ENCODE measurements at places on chromosomes 1 and 21.

GRCh38 chr1:32767156-32767555 is 50.0 kb downstream of the YARS1 start:
- no peak for DNase-seq

GRCh38 chr1:24202987-24203386 is 15.9 kb upstream of the IFNLR1 start:
- no peak for DNase-seq

DNA sequence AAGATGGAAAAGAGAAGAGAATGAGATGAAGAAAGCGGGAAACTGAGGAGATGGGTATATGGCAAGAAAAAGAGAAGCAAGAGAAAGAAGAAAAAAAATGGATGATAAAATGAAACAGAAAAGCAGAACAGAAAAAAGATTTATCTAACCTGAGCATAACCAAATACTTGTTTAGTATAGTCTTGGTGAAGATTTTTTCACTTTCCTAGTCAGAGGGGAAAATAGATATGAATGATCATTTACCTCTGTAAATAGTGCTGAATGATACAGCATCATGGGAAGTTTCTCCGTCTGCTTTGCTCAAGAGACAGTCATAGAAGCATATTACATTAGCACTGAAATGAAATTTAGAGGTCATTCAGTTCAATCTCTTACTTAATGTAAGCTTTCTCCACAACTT is 36.1 kb upstream of the PLPPR4 start:
- DNase-seq = no peak

DNA sequence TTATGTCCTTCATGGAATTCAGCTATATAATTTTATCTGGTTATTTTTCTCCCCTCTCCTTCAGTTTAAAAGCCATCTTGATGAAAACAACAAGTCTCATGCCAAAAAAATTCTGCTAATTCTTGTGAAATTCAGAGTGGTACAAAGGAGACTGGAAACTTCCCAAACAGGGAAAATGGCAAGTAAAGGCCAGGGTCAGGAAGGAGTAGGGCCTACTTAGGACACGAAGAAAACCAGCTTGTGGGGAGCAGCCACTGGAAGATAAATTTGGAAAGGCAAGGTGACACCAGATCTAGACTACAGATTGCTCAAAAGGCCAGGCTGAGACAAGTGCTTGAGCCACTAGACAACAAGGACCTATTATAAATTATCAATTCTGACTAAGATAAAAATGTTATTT is 6.4 kb downstream of the TSTD1 start:
- DNase-seq = no peak

DNA sequence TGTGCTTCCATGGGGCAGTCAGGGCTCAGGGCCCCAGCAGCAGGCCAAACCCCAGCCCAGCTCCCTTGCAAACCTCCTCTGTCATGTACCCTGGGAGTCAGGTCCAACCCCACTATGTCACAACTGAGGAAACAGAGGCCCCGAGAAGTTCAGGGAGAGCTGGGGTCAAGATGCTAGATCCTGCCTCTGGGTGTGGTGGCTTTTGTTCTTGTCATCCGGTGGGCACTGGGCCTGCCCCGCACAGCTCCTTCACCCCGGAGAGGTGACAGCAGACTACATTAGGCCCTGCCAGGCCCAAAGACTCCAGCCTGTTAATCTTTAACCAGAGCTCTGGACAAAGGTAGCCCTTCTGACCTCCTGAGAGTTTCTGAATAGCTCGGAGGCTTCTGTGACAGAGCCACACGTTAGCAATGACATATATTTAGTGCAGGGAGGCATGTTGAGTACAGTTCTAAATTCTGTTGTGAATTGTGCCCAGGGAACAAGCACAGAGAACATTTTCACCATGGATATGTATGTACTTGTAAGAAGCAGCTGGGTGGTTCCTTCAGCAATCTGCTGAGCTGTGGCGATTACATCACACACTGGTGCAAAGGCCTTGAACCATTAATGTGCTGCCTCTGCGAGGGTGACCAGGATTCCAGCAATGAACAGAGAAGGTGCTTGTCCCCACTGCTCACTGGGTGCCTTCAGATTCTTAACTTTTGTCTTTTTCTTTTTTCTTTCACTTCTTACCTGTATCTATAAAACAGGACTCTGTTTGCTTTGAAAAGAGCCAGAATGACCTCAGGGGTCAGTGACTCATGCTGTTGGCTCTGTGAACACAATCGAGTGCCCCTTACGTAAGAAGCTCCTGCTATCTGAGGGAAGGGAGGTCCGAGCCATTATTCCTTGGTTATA is 102.8 kb downstream of the RHOU start:
- no peak for DNase-seq

- DNase-seq = no peak
Measured at GRCh38 chr1:184068354-184068753, 16.8 kb downstream of the TSEN15 start.

DNA sequence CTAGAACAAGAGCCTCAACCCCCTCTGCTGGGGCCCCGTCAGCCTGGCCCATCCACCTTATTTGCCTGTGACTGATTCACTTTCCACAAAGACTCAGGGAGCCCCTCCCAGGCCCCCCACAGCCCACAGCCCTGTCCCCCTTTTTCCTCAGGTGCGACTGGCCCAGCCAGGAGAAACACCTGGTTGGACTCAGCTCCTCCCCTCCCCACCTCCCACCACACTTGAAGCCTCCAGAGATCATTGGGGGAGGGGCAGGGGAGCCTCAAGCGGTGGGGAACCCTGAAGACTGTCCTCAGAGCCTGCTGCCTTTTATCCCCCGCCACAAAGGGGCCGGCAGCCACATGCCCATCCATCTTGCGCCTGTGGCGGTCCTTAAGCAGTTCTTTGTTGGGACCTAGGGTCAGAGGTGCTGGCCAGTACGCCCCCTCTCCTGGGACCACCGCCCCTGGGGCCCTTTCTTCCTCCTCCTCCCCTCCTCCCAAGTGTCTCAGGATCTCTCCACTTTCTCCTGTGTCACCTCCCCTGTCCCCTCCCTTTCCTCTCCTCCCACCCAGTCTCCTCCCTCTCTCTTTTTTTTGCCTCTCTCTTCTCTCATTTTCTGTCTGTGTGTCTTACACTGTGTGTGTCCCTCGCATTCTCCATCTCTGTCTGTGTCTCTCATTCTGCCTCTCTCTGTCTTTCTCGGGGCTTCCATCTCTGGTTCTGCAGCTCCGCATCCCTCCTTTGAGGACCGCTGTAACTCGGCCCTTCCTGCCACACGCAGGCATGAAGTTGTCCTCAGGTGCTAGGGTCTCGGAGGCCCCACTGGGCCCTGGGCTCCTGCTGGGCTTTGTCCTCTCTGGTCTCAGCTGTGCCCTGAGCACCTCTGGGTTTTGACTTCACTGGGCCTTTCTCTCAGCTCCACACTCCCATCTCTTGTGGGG is 12.2 kb downstream of the CRABP2 start:
- DNase-seq = no peak

- DNase-seq = no peak
Measured at GRCh38 chr1:99207216-99207615, 57.1 kb upstream of the PLPPR4 start.

GRCh38 chr1:94325377-94326302 is 88.3 kb upstream of the ARHGAP29 start:
- DNase-seq = no peak

DNA sequence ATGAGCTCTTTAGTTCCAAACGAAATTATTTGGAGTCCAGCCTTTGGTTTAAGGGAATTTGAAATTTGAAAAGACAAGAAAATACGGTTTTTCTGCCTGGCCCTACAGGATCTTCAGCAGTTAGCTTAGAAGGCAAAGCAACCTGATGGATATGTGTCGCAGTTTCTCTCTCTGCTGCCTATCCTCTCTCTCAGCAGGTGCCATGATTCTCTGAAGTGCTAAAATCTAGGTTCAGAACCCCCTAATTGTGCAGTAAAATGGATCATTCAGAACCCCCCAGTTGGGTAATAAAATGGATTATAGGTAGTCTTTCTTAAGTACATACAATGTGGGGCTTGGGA is 446 bp upstream of the DEPDC1 start:
- DNase-seq = no peak

DNA sequence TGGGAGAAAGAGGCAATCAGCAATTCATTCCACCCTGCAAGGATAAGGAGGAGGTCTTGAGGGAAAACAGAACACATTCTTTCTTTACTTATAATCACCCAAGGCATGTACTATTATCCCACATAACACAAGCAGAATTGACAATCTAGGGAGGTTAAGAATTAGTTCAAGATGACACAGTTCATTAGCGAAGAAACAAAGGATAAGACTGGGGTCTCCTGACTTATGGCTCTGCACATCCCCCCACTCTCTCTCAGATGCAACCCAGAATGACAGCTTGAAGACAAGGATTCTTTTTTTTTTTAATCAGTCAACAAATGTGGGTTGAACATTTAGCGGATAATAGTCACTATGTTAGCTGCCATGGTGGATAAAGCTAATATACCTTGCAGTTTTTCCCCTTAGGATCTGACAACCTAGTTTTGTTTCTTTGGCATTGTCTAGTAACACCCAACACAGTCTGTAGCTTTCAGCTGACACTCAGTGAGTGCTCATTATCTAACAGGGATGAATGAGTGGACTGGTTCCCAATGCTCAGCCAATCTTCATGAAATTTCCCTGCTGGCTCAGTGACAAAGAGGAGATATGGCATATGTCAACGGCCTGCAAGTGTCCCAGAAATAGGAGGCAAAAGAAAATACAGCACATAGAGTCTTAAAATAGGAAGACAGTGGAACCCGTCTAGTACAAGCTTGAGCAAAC is 35.1 kb downstream of the RXRG start:
- DNase-seq = no peak

GRCh38 chr1:6234502-6235295 is 1.1 kb downstream of the ICMT start:
- DNase-seq = no peak

DNA sequence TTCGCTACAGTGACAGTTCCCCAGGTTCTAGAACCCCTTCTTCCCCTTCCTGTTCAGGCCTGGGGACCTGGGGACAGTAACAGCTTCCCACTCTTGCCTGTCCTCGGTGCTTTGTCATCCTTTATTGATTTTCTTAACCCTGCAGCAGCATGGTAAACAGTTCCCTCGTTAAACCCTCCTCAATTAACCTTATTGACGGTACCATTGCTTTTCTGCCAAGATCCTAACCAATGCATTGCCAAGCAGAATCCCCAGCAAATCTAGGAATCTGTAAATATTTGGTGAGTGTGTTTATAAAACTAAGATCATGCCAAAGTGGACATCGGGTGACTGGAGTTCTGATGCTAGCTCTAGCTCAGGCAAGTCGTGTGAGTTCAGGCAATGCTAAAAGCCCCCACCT is 99.6 kb upstream of the KAZN start:
- no peak for DNase-seq

- DNase-seq = no peak
Measured at GRCh38 chr1:46682064-46682463, 10.4 kb downstream of the TEX38 start.

GRCh38 chr1:157081707-157082106 is 17.9 kb downstream of the ETV3L start:
- DNase-seq = no peak

- DNase-seq = no peak
Measured at GRCh38 chr1:162422662-162423375, 10.9 kb upstream of the SH2D1B start.

DNA sequence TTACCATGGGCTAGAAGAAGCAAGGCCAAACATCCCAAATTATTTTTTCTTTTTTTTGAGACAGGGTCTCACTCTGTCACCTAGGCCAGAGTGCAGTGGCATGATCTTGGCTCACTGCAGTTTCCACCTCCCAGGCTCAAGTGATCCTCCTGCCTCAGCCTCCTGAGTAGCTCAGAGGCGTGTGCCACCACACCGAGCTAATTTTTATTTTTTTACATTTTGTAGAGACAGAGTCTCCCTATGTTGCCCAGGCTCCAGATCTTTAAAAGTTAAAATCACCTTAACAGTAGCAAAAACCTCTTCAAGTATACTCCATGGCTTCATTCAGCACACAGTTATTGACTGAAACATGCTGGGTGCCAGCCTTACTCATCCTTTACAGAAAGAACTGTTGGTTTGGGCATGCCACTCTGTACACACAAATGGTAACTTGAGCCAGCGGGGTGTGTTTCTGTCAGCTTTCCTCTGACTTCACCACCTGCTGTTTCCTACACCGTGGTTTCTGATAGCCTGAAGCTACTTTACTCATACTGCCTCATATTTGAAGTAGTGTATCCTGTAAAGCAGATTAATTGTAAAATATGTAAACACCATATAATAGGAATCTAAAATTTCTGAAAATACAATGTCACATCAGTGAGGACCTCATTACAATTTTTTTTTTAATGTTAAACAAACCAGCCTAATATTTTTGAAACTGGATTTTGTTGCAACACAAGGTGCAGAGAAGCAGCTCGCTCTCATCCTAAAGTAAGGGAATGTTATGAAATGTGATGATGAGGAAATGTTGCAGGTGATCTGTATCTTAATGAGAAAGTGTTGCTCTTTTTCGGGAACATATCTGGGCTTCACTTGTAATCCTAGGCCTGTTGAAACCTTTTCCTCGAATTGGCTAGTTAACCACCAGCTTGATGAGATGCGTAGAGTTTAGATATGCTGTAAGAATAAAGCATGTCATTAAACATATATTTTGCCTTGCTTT is 113.9 kb downstream of the ATP5PO start:
- no peak for DNase-seq
